ENCODE measurements at places on chromosomes 13 and 19.

GRCh38 chr13:91817250-91817649 lies 418.8 kb downstream of the GPC5 start:
- DNase-seq = no peak

GRCh38 chr13:71799324-71799723 lies 67.7 kb downstream of the DACH1 start:
- DNase-seq = no peak

GRCh38 chr13:26010487-26011207 lies 41.2 kb downstream of the SHISA2 start:
- DNase-seq = no peak

- no peak for DNase-seq
Observed at GRCh38 chr19:33953592-33953991, 156.9 kb downstream of the KCTD15 start.

- DNase-seq = no peak
Observed at GRCh38 chr13:95207769-95208366, 93.4 kb downstream of the ABCC4 start.

GRCh38 chr19:30023330-30023729 lies 81.3 kb downstream of the URI1 start:
- no peak for DNase-seq

DNA sequence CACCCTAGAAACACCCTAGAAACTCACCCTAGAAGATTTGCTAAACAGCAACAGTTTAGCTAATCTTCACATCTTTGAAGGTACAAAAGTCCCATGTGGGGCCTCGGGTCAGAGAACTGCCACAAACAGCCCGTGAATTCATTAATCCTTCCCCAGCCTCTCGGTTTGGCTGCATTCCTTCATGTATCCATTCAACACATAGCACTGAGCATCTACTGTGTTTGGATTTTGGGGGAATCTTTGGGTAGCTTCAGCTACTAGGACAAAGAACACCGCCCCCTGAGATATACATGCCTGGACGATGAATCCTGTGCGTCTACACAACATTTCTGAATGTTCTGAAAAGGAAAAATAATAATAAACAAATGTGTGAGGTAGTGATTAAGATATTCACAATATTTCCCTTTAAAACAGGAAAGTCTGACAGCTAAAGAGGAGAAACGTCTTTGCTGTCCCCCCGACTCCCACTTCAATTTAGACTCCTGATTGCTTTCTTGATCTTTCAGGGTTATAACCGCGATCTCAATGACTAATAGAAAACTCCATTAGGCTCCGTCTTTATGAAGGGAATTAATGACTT lies 63.5 kb downstream of the ALOX5AP start:
- no peak for DNase-seq

DNA sequence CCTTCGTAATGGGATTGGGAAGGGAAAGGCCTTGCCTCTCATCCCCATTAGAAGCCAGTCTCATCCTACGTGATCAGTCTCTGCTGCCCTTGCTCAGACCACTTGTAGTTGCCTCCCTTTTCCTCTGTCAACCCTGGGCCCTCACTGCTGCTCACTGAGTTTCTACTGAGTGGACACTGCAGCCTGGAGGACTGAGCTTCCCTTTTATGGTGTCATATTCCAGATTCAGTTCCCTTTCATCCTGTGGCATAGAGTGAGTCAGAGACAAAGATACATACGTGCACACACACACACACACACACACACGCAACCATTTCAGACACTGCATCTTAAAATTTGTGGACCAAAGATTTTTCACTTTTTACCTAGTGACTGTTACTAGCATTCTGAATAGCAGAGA lies 56.6 kb downstream of the COG3 start:
- no peak for DNase-seq

DNA sequence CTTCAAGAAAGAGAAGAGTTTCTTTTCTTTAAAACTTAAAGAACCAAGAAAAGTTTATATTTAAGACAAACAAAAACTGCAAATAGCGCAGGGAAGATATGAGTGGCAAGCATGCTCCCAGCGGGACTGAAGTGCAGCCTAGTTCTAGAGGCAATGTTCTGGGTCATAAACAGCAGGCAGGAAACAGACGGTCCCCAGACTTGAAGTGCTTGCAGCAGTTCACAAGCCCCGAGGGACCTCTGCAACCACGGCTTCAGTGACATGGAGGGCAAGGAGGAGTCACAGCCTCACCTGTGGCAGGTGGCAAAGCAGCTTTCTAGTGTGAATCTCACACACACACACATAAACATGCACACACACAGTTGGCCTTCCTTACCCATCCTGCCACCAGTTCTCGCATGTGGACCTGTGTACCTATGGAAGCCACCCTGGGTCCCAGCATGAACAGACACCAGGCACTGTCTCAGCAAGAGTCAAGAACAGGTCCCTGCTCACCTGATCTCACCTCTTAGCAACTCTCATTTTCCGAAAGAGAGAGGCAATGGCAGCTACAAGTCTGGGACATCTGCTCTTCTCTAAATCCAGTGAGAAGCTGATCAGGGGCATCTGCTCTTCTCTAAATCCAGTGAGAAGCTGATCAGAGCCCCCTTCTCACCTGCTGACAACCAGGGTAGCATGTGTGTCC lies 162.0 kb downstream of the EFNB2 start:
- DNase-seq = no peak

DNA sequence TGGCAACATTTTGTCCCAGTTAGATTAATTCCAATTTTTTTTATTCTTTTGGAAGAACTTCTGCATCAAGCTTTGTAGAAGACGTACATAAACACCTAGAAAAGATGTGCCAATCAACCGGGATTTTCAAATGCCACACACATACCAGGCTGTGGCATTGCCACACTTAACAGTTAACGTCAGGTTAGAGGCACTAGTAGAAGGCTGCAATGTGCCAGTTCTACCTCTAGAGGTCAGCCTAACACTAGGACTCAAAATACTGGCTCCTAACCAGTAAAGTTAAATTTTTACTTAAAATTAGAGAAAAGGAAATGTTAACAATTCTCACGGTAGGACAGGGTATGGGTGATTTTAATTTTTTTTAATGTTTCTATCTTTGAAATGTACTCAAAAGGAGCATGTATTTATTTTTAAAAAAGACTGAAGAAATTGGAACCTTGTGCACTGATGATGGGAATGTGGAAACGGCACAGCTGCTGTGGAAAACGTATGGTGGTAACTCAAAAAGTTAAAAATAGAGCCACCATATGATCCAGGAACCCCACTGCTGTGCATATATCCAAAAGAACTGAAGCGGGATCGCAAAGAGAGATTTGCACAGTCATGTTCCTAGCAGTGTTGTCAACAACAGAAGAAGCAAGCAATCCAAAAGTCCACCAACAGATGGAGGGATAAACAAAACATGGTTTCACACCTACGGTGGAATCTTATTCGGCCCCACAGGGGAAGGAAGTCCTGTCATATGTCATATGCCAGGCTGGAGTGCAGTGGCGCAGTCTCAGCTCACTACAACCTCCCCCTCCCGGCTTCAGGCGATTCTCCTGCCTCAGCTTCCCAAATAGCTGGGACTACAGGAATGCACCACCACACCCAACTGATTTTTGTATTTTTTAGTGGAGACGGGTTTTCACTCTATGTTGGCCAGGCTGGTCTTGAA lies 30.3 kb downstream of the CRYL1 start:
- no peak for DNase-seq

DNA sequence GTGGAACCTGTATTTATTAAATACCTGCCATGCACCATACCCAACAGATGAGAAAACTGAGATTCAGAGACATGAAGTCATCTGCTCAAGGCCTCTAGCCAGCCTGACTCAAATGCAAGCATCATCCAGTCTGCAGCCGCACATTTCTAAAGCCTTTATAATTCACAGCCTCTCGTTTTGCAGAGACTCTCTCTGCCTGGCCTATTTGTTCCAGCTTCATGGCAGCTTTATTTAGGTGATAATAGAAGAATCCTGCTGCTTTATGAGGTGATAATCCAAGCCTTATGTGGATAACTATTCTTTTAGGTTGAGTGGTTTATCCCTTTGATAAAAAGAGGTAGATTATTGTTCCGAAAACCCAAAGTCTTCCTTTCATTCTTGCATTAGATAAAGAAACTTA lies 58.4 kb downstream of the OXGR1 start:
- DNase-seq = no peak

DNA sequence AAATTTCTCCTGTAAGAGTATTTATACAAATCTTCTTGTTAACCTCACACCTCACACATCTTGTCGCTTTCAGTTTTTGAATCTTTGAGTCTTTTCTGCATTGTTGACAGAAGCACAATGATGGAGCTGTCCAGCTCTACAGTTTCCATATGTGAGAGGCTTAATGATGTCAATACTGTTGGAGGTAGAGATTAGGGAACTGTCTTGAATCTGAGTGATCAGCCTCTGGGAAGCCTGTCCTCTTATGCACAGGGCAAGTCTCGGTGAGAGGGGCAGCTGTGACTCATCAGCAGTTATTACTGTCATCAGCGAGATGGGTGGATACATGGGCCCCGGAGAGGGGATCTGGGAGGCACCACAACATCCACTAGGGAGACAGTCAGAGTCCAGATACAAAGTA lies 4.6 kb upstream of the ITGBL1 start:
- DNase-seq = no peak

DNA sequence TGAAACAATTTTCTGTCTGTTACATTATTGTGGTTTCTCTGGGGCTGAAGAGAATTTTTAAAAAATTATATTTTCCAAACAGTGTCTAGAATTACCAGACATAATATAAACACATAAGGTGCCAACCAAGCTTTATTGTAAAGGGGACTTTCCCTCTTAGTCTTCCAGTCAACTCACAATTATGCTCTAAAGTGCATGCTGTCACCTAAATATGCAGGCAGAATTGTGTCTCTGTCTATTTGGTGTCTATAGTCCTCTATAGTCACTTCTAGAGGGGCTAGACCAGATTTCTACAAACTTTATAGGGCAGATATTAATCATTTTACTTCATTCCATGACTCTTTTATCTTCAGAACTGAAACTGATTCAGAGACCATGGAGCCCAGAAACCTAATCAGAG lies 12.8 kb downstream of the ZNF254 start:
- no peak for DNase-seq

- DNase-seq = peak; percentile 22
Observed at GRCh38 chr19:23283925-23284324, 33.7 kb upstream of the ZNF724 start.

DNA sequence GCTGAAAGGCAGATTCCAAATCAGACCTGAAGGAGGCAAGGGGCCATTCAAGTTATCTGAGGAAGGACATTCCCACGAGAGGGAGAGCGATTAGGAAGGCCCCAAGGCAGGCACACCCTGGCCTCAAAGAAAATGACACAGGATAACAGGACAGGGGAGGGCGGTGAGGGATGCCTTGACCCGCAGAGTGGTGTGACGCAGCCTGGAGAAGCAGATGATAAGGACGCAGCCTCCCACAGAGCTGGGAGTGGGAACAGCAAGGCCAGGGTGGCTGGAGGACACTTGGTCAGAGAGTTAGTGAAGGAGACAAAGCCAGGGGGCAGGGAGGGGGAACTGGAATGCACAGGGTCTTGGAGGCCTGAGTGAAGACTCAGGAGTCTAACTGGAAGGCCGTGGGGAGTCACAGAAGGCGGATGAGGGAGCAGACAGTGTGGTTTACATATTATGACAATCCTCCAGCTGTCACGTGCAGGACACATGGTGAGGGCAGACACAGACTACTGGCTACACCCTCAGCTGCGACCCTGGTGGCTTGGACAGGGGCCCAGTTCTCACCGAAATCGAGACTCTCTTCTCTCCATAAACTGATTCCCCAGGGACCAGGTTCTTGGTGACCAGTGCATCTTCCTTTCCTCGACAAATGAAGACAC lies 5.8 kb upstream of the DYRK1B start:
- no peak for DNase-seq

GRCh38 chr19:18802354-18802753 lies 11.2 kb upstream of the COMP start:
- DNase-seq = no peak

- no peak for DNase-seq
Observed at GRCh38 chr13:40206241-40207000, 460.0 kb downstream of the FOXO1 start.

DNA sequence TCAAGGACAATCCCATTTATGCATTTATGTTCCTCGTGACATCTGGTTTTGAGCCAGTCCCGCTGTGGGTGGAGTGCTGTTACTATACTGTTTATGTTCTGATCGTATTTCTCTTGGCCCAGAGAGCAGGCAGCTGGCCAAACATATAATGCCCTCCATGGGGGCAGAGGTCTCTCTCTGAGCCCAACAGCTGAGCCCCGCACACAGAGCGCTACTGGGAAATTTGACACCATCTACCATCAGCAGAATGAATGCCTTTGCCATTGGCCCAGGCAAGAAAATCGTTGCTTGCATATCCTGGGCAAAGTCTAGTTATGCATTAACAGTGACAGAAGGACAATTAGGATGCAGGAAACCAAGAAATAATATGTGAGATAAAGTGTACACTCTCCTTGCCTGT lies 126.8 kb upstream of the CACNA1A start:
- no peak for DNase-seq

DNA sequence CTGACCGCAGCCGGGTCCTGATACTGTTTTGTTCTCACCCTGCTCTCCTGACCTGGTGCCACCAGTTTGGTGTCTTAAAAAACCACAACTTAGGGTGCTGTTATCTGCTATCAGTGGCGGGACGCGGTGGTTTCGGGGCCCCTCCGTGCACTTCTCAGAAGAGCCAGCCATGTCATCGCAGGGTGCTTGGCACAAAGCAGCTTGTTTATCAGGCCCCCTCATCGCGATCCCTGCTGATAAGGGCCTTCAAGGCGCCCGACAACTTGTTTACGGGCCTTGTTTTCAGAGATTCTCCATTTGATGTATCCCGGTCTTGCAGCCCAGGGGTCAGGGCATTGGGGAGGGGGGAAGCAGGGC lies 58.1 kb upstream of the KLF2 start:
- DNase-seq = no peak

- DNase-seq = no peak
Observed at GRCh38 chr19:39103151-39103550, 19.0 kb downstream of the ACP7 start.

- no peak for DNase-seq
Observed at GRCh38 chr13:111470933-111471332, 150.5 kb downstream of the TEX29 start.

Data from LNCaP clone FGC (cell line).